ENCODE measurements at places on chromosomes 13 and 19.

- no peak for DNase-seq
These were observed 106.0 kb downstream of the USP12 start for GRCh38 chr13:27065582-27065981.

DNA sequence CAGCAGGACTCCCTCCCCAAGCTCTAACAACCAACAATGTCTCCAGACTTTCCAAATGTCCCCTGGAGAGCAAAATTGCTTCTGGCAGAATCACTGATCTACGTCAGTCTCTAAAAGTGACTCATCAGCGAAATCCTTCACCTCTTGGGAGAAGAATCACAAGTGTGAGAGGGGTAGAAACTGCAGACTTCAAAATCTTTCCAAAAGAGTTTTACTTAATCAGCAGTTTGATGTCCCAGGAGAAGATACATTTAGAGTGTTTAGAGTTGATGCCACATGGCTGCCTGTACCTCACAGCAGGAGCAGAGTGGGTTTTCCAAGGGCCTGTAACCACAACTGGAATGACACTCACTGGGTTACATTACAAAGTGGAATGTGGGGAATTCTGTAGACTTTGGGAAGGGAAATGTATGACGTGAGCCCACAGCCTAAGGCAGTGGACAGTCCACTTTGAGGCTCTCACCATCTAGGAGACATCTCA lies 6.2 kb upstream of the CEACAM5 start:
- DNase-seq: no peak

DNA sequence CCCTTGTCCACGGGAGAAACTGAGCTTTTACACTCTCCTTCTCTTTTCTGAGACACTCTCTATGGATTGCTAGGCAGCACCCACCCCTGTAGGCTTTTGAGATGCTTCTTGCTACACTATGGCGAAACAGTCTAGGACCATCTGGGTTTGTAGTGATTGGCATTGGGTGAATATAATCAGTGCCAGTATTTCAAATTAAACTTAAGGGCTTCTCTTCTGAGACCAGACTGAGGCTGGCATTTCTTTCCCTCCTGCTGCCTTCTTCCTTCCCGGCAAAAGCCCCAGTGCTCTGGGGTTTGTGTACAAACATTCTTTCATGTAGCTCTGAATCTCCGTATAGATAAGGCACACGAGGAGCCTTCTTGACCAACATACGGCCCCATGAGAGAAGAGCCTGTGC lies 276.7 kb downstream of the SLC7A1 start:
- no peak for DNase-seq

DNA sequence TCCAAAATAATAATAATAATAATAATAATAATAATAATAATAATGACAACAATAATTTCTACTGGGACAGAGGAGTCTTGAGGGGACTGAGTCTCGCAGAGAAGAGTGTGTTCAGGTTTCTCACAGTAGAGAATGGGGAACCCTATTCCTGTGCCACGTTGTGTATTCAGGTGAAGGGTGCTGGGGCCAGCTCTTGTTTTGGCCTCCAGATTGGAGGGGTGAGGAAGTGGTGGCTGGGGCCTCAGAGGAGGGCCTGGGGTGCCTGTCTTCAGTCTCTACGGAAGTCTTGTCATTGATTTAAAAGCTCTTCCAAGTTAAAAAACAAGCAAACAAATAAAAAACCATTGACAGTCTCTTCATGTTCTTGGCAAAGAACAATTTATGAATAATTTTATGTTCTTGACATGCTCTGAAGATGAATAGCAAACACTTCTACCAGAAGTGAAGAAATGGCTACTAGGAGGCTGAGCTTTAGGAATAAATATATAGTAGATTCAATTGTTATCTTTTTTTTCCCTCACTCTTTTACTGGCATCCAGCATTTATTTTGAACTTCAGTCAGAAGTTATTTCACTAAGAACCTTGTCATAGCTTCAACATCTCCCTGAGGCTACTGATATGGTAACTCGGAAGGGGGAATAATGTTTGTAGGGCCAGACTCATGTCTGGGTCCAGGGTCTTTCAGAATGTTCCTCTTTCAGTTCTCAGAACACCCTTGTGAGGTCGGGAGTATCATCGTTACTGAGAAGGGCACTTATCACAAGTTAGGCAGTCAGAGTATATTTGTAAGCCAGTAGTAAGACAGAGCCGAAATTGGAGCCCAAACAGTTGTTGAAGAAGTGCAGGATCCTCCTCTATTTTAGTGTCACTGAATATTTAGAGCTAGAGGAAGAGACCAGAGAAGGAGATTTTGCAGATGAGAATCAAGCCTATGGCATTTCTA lies 13.1 kb downstream of the LRCH1 start:
- no peak for DNase-seq

GRCh38 chr19:28332886-28333285 lies 880.1 kb downstream of the UQCRFS1 start:
- no peak for DNase-seq

- no peak for DNase-seq
These were observed 104.9 kb upstream of the ZNF536 start for GRCh38 chr19:30267332-30267731.

DNA sequence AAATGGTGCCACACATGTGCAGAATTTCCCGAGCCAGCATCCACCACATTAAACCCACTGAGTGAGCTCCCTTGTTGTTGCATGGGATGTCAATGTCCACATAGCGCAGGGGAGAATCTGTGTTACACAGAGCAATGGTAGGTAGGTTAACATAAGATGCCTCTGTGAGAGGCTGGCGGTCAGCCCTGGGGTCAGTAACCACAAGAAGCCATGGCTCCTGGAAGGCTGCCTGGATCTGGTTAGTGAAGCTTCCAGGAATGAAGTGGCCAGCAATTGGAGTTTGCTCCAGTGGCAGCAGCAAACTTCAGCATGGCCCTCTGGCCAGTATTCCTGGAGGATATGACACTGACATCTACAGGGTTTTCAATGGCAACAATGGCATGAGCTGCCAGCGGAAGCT lies 37.0 kb upstream of the PCDH9 start:
- no peak for DNase-seq

DNA sequence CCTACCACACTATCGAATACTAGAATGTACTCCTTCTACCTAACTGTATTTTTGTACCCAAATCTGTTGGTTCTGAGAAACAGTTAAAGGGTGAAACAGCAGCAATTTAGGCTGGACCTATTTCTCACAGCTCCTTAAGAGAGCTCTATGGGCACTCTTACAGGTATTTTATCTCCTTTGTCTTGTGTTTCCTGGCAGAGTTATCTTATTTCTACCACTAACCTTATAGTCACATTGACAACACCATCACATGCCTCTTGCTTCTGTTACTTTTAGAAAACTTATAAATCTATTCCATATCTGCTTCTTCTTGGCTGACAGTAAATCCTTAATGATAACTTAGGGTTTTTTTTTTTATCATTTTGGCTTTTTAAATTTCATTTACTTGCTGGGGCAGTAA lies 130.7 kb downstream of the MYO16 start:
- no peak for DNase-seq

GRCh38 chr13:35593651-35594050 lies 117.2 kb upstream of the MAB21L1 start:
- no peak for DNase-seq

DNA sequence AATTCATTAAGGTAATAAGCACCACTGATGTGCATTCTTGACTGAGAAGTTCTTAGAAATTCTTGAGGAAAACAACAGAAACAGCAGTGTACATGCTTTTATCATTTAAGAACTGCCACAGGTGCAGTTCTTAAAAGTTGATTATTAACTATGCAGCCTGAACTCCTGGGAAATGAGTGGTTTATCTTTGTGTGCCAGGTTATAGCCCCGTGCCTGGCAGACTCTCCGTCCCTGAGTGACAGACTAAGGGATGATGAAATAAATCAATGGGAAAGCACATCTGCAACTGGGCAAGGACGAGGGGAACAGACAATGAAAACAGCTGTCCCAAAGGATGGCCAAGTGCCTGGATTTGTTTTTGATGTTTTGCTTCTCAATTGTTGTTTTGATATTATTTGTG lies 84.4 kb upstream of the SPATA13 start:
- DNase-seq: no peak

DNA sequence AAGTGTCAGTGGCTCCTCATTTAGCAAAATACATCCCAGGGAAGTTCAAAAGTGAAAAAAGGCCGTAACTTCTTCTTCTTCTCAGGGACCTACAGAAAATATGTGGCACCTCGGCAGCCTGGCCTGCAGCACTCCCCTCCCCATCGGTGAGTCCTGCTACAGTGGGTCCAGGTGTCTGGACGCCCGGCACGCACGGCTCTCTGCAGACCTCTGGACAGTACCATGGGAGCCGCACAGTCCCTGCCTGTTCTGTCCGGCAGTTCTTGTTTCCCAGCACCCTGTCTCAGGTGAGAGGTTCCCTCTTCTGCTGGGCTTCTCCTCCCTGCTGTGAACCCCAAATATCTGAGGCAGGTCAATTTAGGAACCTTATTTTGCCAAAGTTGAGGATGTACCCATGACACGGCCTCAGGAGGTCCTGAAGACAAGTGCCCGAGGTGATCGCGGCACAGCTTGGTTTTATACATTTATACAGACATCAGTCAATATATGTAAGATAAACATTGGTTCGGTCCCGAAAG lies 36.8 kb upstream of the ALOX5AP start:
- DNase-seq: no peak

GRCh38 chr19:5881543-5882299 lies 11.4 kb upstream of the FUT5 start:
- DNase-seq: no peak

DNA sequence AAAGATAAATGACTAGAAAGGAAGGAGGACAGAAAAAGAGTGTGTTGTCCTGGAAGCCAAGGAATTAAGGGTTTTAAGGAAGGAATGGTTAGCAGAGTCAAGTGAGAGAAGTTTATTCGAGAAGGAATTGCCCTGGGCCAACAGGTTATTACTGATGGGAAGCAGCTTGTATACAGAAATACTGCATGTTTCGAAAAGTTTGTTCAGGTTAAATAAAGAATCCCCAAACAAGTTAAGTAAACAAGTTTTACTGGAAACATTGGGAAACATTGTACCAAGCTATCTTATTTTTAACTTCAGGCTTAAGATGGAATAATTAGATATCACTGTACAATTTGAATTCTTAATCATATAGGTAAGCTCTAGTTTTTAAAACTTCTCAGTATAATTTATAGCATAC lies 28.2 kb upstream of the FBXL3 start:
- no peak for DNase-seq

GRCh38 chr13:98685146-98685545 lies 67.3 kb downstream of the SLC15A1 start:
- no peak for DNase-seq

- DNase-seq: no peak
These were observed 1.6 kb upstream of the SLC8A2 start for GRCh38 chr19:47473336-47473735.

DNA sequence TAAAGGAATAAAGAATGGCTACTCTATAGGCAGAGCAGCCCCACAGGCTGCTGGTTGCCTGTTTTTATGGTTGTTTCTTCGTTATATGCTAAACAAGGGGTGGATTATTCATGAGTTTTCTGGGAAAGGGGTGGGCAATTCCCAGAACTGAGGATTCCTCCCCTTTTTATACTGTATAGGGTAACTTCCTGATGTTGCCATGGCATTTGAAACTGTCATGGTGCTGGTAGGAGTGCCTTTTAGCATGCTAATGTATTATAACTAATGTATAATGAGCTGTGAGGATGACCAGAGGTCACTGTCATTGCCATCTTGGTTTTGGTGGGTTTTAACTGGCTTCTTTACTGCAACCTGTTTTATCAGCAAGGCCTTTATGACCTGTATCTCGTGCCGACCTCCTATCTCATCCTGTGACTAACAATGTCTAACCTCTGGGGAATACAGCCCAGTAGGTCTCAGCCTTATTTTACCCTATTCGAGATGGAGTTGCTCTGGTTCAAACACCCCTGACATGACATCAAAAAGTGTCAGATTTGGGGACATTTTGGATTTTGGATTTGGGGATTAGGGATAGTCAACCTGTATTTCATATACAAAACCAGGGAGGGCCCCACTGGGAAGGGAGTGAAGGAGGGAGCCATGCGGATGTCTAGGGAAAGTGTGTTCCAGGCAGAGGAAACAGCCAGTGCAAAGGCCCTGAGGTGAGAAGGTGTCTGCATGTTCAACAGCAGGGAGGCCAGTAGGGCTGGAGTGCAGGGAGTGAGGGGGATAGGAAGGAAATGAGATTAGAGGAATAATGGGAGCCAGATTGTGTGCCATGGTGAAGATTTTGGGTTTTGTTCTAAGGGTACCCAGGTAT lies 10.9 kb downstream of the FXYD5 start:
- no peak for DNase-seq

GRCh38 chr19:46265217-46265828 lies 31.5 kb upstream of the HIF3A start:
- peak; percentile 33 for DNase-seq

- DNase-seq: no peak
These were observed 91.8 kb upstream of the TSC22D1 start for GRCh38 chr13:44667943-44668342.

DNA sequence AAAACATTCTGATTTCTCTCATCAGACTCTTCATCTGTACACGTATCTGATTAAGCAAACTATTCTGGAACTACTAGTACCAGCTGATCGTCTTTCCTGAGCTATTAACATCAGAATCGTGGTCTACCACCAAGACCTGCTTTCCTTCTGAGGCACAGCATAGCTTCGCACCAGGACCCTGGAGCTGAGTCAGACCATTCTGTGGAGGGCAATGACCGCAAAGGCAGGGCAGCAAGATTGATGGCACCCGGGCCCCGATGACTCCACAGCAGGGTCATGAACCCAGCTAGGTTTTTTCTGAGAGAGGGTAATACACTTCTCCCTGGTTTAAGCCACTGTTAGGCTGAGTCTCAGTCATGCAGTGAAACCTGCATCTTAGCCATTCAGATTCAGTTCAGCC lies 158.7 kb upstream of the GPR12 start:
- DNase-seq: no peak

DNA sequence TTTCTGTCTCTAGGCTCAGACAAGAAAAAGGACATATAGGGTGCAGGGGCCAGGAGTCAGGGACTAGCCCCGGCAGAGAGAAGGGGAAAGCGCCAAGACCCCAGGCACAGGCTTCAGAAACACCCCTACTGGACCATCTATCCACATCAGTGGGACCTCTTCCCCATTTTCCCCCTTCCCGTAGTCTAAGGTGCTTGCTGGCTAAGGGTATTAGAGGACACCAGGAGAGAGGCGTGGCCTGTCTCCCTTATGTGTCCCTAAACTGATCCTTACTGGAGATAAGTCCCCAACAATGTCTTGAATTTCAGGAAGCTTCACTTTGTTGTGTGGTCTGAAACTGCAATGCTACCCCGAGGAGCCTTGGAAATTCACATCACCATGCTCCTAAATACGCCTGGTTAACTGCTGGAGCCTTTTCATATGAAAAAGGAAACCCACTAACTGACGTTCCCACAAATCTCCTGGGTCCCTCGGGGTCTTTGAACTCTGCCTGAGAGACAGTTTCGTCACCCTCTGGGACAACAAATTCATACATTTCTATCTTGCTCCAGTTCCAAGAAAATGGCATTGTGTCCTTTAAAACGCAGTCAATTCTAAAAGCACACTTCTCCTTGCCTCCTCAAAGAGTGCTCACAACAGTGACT lies 197.7 kb downstream of the COL4A1 start:
- DNase-seq: no peak

GRCh38 chr19:52221831-52222375 lies 32.1 kb downstream of the PPP2R1A start:
- DNase-seq: no peak

- DNase-seq: no peak
These were observed 7.0 kb upstream of the TMC4 start for GRCh38 chr19:54179921-54180461.
